Uterus (tissue), 4 donors: ENCODE measurements at places on chromosomes 11 and 22. TPM values are rescaled to one million over a fixed set of nuclear protein-coding genes. Genes with fewer than 3 reads are reported as not detected.

- DNase-seq, result no peak
- no peaks in the 10 kb centered on the region for H3K27me3 ChIP-seq
Measured at GRCh38 chr11:62905296-62905695, 15.9 kb downstream of the CHRM1 start.

DNA sequence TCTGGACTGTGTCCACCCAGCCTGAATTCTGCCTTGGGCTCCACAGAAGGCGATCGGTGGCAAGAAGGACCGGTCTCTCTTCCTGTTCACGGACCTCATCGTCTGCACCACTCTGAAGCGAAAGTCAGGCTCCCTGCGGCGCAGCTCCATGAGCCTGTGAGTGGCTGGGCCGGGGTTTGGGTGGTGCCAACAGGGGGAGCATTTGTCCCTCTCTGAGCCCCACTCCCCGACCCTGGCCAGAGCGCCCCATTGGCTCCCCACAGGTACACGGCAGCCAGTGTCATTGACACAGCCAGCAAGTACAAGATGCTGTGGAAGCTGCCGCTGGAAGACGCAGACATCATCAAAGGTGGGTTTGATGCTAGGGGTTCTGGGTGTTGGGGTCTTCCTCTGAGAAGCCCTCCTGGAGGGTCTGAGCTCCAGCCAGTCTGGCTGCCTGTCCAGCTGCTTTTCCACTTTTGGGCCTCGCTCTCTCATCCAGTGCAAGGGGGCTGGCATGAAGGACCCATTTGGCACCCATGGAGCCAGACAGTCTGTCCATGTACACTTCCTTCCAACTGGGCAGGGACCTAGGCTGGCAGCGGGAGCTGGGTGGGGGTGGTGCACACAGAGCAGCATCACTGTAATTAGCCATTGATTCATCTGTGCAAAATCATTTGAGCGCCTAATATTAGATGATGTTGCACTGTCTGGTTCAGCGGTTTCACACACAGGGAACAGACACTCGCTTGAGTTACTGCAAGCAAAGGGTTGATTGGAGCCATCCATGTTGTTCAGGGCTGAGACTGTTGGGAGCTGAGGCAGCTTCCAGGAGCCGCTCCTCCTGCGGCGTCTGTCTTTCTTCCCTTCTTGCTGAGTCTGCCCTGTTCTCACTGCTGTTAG, 19.0 kb upstream of the RELT start:
- DNase-seq, result no peak
- H3K4me3 ChIP-seq, result no peak overlapping the region
- H3K27ac ChIP-seq, result no peak overlapping the region
- no peaks in the 10 kb centered on the region for H3K4me1 ChIP-seq
- H3K27me3 ChIP-seq, result no peaks in the 10 kb centered on the region

The MMP12 gene
- not detected for total RNA-seq

The PGA4 gene
- 5.2 TPM for total RNA-seq

The CLDN5 gene
- 65.7 TPM for total RNA-seq

DNA sequence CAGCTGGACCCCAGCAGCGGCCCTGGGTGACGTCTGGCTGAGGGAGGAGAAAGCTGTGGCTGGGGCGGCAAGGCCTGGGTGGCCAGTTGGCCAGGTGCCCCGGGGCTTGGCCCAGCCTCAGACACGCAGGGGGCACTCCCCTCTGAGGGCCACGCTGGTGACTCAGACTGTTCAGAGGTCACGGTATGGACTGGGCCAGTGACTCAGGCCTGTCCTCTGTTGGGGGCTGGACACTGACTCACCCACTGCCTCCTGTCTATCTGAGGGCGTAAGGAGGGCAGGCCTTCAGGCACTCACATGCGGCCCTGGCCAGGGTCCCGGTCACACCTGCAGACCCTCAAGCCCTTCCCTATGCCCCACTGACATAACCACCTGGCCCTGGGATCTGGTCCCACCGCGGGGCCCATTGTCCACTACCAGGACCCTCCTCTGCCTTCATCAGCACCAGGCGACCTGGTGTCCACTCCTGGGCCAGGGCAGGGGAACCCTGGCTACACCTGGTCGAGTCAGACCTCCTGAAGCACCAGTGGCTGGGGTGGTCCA, 3.7 kb upstream of the MUC5AC start:
- H3K36me3 ChIP-seq, result no peaks in the 10 kb centered on the region
- H3K27me3 ChIP-seq, result no peaks in the 10 kb centered on the region
- H3K4me1 ChIP-seq, result no peaks in the 10 kb centered on the region
- DNase-seq, result no peak

DNA sequence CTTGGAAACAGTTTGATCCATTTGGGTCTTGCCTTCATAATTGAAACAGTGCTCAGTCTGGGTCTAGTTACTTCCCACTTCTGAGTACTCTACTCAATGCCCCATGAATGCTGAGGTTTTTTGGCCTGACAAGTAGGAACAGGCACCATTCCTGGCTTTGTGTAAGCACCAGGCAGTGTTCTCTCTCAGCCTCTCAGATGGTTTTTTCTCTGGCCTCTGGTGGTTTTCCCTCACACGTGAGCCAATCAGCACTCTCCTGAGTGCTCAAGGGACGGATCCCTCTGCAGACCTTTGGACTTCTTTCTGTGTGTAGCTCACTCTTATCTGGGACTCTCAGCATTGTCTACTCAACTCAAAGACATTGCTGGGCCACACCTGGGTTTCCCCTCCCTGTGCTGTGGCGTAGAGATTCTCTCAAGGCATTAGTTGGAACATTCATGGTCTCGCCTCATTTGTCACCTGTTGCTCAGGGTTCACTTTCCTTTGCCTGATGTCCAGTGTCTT, 21.3 kb downstream of the SIK2 start:
- no peak overlapping the region for H3K27ac ChIP-seq
- no peak overlapping the region for H3K4me3 ChIP-seq
- no peaks in the 10 kb centered on the region for H3K36me3 ChIP-seq
- H3K27me3 ChIP-seq, result no peaks in the 10 kb centered on the region
- DNase-seq, result no peak

DNA sequence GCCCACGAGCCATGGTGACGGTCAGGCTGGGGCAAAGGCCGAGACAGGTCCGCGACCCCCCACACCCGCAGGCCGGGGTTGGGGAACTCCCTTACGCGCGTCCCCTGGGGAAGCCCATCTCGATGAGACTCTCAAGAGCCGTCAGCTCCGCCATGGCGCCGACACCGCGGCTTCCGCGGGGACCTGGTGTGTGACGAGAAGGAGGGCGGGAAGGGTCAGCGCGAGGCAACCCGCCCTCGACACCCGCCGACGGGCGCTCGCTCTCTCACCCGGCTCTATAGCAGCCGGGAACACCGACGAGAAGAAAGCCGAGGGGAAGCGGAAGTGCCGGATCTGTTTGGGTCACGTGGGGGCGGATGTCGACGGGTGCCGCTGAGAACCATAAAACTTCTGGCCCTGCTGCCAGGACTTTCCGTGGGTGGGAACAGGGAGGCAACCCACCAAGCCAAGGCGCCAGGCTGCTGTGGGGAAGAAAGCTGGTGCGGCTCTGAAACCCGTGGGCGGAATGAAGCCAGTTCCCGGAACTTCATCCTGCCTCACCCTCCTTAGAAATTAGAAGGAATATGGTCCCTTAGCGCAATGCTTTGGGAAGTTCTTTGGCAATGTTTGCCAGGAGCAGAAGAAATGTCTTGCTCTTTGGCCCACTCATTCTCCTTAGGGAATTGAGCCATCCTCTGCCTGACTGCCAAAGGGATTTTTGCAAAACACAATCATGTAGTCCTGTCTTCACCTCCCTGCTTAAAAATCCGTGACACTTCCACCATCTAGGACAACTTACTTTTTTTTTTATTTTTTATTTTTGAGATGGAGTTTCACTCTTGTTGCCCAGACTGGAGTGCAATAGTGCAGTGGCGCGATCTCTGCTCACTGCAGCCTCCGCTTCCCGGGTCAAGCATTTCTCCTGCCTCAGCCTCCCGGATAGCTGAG, at the start of gene UBXN1:
Gene UBXN1, minus strand, starts transcription at position 304 of the 927 bp plus-strand sequence. Its CDS starts 150 bp downstream, at position 154.
- peak within 1 kb of the TSS; percentile 87 for H3K27ac ChIP-seq
- H3K36me3 ChIP-seq, result no peaks in the 10 kb centered on the region
- H3K4me3 ChIP-seq, result peak within 1 kb of the TSS; percentile 98
- peak; percentile 93 for DNase-seq

- no peaks in the 10 kb centered on the region for H3K4me1 ChIP-seq
- DNase-seq, result peak; percentile 25
- H3K4me3 ChIP-seq, result peak overlapping the region; percentile 10
- no peaks in the 10 kb centered on the region for H3K27me3 ChIP-seq
- H3K27ac ChIP-seq, result peak overlapping the region; percentile 79
Measured at GRCh38 chr22:33792832-33793231, 127.4 kb downstream of the LARGE1 start.

GRCh38 chr11:12454782-12455181, 77.4 kb downstream of the PARVA start:
- no peak for DNase-seq
- peak overlapping the region; percentile 68 for H3K27ac ChIP-seq
- H3K27me3 ChIP-seq, result no peaks in the 10 kb centered on the region

- peak; percentile 78 for DNase-seq
- H3K27ac ChIP-seq, result peak overlapping the region; percentile 76
- no peak overlapping the region for H3K4me3 ChIP-seq
- peaks cover 4% of the 10 kb centered on the region for H3K4me1 ChIP-seq
Measured at GRCh38 chr22:44697423-44698141, 4.4 kb upstream of the PRR5 start.

DNA sequence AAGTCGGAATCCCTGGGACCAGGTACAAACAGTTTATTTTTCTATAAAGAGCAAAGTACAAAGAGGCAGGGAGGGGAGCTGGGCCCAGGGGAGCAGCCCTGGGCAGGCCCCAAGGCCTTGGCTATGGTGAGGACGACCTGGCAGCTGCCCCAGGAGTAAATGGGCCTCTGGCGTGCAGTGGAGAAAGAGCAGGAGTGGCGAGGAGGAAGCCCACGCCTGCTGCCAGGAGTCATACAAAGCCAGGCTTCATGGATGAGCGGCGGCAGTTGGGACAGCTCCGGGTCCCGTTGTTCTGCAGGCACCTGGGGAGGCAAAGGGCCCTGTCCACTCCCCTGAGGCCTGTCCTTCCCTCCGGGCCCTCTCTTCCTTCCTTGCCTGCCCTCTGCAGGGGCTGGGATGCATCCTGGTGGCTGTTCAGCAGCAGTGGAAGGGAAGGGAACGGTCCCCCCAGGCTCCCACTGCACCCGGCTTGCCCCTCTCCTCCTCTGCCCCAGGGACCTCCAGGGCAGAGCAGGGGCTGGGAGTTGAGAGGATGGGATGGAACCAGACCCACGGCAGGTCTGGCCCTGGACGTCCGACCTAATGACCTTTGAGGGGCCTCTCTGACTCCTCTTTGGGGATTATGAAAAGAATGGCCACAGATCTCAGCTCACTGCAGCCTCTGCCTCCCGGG, 11.1 kb downstream of the RAPSN start:
- H3K4me3 ChIP-seq, result no peak overlapping the region
- no peaks in the 10 kb centered on the region for H3K36me3 ChIP-seq
- DNase-seq, result peak; percentile 37
- H3K27me3 ChIP-seq, result no peaks in the 10 kb centered on the region

The TSSK2 gene
- total RNA-seq, result not detected

- no peaks in the 10 kb centered on the region for H3K4me1 ChIP-seq
- no peaks in the 10 kb centered on the region for H3K27me3 ChIP-seq
- H3K4me3 ChIP-seq, result no peak overlapping the region
- H3K36me3 ChIP-seq, result no peaks in the 10 kb centered on the region
- H3K27ac ChIP-seq, result no peak overlapping the region
- no peak for DNase-seq
Measured at GRCh38 chr22:33844273-33844672, 76.0 kb downstream of the LARGE1 start.

The CRYBB3 gene
- not detected for total RNA-seq

The TEAD1 gene
- total RNA-seq, result 109 TPM

- no peaks in the 10 kb centered on the region for H3K4me1 ChIP-seq
- no peaks in the 10 kb centered on the region for H3K36me3 ChIP-seq
- H3K4me3 ChIP-seq, result no peak overlapping the region
- no peak for DNase-seq
- no peak overlapping the region for H3K27ac ChIP-seq
- peaks cover 15% of the 10 kb centered on the region for H3K27me3 ChIP-seq
Measured at GRCh38 chr22:45889539-45890350, 87.2 kb downstream of the WNT7B start.

DNA sequence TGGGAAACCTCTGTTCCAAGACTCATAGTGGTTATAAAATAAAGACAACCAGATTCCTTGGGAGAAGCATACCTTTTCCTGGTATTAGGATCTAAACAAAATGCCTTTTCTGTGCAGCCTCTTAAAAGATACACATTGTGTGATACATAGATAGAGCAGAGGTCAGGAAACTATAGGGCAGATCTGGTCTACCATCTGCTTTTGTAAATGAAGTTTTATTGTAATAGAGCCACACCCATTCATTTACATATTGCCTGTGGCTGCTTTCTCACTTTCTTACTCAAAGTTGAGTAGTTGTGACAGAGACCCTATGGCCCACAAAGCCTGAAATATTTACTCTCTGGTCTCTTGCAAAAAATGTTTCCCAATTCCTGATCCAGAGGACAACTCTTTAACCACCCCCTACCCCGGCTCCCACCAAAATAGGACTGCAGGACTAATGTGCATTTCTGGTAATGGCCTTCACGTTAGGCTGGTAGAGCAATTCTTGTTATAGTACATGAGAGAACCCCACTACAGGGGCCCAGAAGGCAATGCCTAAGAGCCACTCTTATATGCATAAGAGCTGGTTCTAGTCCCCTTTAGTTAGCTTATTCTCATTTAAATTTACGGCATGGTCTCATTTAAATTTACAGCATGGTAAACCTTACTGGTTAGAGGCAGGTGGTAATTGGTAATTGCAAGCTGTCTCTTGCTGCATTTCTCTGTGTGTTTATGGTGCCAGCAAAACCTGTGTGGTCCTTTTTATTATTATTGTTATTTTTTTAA, 76.8 kb upstream of the YWHAH start:
- H3K4me1 ChIP-seq, result no peaks in the 10 kb centered on the region
- no peaks in the 10 kb centered on the region for H3K27me3 ChIP-seq
- H3K27ac ChIP-seq, result no peak overlapping the region
- H3K4me3 ChIP-seq, result no peak overlapping the region
- no peaks in the 10 kb centered on the region for H3K36me3 ChIP-seq
